Left colon (tissue), 2 donors: ENCODE measurements at places on chromosomes 1 and 21. TPM values are rescaled to one million over a fixed set of nuclear protein-coding genes. Genes with fewer than 3 reads are reported as not detected.

C1orf226 gene
- 44.1 TPM for total RNA-seq

GPR61 gene
- 0.36 TPM for total RNA-seq

SSR2 gene
- total RNA-seq = 180 TPM

MCOLN2 gene
- 87.3 TPM for total RNA-seq

FAM72C gene
- total RNA-seq = 0.17 TPM

CTSK gene
- 49.6 TPM for total RNA-seq

ST3GAL3 gene
- 10.7 TPM for total RNA-seq

ARHGAP29 gene
- 3.8 TPM for total RNA-seq

OR2G3 gene
- not detected for total RNA-seq

MATN1 gene
- not detected for total RNA-seq

GABRD gene
- not detected for total RNA-seq

GUCA2B gene
- total RNA-seq = 414 TPM

LCE1C gene
- total RNA-seq = not detected

CD1B gene
- not detected for total RNA-seq

CALML6 gene
- total RNA-seq = 0.50 TPM

CCDC27 gene
- total RNA-seq = not detected

SLC45A3 gene
- 30.8 TPM for total RNA-seq

ADCY10 gene
- total RNA-seq = 0.42 TPM

RCAN3 gene
- total RNA-seq = 15.4 TPM

LCE1F gene
- total RNA-seq = not detected

ZNF593OS gene
- not detected for total RNA-seq

CLCA4 gene
- total RNA-seq = 1,175 TPM

VWA1 gene
- 81.5 TPM for total RNA-seq

IGSF5 gene
- total RNA-seq = 0.70 TPM

ARHGEF16 gene
- 92.4 TPM for total RNA-seq

PROK1 gene
- total RNA-seq = not detected

HMCN1 gene
- total RNA-seq = 1.7 TPM

BRDT gene
- not detected for total RNA-seq

HNRNPCL1 gene
- total RNA-seq = not detected

CTTNBP2NL gene
- 85.1 TPM for total RNA-seq

LENEP gene
- total RNA-seq = 0.52 TPM

HHAT gene
- total RNA-seq = 6.8 TPM

SLC16A4 gene
- 1.6 TPM for total RNA-seq

C1orf50 gene
- total RNA-seq = 8.7 TPM

MROH9 gene
- not detected for total RNA-seq

DHRS3 gene
- total RNA-seq = 106 TPM

FMO3 gene
- not detected for total RNA-seq

PCAT6 gene
- total RNA-seq = 1.2 TPM
